ENCODE measurements at places on chromosomes 5 and 9.

DNA sequence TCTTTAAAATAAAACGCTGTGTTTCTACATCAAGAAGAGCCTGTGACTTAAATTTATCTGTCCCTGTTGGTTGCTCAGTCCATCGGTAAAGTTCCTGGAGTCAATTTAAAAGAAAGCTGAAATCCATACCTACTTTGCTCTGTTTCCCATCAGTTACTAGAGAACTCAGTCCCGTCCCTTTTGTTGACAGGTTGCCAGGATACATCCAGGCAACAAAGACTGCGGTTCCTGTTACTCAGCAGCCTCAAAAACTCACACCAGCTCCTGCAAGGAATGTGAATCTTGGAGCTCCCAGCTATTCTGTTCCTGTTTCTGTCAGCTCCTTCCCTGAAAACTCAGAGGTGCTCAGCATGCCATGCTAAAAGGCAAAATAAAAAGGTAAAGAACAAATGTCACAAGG, at the start of gene ZNF474:
Gene ZNF474 (plus strand): TSS at position 241 of the 400 bp plus-strand sequence. CDS start 22,445 bp downstream, outside the sequence.
- ATAC-seq, result peak; percentile 80

DNA sequence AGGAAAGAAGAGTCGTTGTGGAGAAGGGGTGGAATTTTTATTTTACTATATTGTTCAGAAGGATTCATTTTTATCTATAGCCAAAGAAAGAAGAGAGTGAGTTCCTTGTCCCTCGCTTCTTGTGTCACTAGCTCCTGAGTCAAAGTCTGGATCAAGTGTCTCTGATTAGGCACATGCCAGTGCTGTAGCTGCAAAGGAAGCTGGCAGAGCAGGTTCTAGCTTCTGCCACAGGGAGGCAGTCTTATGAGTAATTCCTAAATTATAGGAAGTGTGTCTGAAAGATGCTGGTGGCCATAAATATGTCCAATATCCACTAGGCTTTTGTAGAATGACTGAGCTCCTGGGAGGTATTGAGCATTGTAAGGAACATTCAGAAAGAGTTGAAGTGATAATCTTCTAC, 84.7 kb downstream of the DOCK2 start:
- ATAC-seq, result no peak

DNA sequence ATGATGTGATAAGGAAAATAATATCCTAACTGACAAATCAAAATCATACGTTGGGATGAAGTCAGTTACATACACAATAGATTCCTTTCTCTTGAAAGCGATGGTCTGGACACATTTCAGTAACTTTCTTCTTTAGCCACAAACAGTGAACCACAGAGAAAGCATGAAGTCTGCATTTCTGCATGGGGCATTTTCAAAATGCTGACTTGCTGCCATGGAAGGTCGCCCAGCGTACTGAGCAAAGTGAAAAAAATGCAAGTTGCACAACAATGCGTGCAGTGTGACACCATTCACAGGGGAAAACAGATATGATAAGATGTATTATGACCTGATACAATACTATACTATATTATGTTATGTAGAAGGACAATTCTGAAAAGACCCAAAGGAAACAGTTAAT, 146.3 kb downstream of the SNX18 start:
- ATAC-seq, result peak; percentile 82

DNA sequence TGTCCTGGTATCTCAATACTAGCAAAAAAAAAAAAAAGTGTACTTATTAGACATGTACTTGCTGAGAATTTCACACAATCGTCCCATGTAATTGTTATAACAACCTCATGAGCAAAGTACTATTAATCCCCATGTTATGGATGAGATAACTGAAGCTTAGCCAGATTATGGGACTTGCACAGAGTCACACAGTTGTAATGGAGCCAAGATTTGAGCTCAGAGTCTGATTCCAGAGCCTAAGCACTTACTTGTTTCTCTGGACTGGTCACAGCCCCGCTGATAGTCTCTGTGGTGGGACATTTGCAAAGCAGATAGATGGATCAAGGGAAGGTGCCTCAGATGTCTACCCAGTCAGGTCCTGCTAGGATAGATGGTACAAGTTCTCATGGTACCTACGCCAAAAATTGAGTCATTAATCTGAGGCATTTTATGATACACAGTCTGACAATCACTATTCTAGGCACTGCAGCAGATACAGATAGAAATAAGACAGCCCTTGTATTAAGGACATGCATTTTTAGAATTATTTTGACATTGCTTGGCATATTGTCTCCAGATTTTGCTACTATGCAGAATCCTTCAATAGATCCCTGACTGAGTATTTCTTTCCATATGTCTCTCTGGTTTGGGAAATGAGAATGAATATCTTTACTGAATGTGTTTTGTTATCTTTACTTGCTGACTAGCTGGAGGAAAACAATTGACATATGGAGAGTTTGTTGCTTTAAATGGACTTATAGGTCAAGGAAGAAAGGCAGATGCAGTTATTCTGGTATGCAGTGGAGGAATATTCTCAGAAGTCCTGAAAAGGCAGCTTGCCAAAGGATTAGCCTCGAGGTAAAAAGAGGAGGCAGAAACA, 149.5 kb downstream of the ADAMTSL1 start:
- ATAC-seq, result no peak

DNA sequence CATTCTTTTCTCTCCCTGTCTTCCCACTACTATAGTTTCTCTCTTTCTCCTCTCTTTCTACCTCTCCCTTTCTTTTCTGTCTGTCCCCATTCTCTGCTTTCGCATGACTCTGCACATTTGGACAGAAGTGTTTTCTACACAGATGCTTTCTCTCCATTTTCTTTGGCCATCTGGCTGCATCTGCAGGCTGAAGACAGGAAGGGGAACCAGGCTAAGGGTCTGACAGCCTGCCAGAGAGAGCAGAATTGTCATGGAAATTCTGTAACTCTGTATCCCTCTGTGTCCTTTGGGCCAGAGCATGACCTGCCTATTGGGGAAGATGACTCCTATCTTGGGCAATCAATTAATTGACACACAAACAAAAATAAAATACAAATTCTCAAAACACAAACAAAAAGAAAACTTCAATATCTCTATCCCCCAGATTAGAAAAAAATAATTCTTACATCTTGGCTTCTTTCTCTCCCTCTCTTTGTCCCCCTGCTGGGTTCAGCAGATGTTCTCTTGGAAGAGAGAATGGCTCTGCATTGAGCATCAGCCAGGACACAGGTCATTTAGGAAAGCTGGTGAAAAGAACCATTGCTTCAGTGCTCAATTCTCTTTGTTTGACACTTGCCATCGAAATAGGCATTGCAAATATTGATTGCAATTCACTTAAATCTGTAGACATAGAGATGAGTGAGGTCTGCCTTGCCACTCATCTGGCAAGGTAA, 415.9 kb upstream of the KLF4 start:
- peak; percentile 74 for ATAC-seq

DNA sequence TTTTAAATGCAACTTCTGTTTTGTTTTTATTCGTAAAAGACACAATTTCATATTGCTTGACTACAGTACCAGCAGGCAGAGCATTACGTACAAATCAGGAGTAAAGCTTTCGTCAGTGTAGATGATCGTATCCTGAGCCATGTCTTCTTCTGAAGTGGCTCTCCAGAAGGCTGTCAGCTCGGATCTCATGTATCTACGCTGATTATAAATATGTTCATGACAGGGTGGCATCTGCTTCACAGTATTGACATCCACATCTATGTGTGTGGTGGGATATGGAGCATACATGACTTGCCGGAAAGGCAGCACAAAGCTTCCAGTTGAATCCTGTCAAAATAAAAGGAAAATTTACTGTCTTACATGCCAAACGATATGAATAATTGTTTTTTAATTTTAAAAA, 16.8 kb downstream of the C9orf72 start:
- ATAC-seq, result no peak

- ATAC-seq, result no peak
Observed at GRCh38 chr9:95517559-95518425, 1.0 kb upstream of the PTCH1 start.

- ATAC-seq, result no peak
Observed at GRCh38 chr9:88835772-88836171, 155.5 kb upstream of the S1PR3 start.

DNA sequence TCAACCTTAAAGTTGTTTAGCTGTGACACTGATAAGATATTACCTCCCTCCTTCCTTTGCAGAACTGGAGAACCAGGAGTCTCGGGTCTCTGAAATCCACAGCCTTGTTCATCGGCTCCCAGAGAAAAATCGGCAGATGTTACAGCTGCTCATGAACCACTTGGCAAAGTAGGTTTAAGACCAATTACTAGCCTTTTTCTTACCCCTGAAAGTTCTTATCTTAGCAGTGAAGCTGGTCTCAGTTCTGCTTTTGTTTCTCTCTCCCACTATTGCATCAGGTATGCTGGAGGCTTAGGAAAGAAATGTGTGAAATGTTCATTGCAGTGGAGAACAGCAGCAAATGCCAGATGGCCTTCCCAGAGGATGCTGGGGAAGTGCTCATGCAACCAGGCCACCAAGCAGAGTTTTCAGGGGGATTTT, 287.4 kb downstream of the ARHGAP26 start:
- ATAC-seq, result peak; percentile 80

GRCh38 chr9:12681620-12682019, 11.6 kb upstream of the TYRP1 start:
- ATAC-seq, result no peak

GRCh38 chr5:131081913-131082488, 83.1 kb downstream of the HINT1 start:
- ATAC-seq, result no peak

GRCh38 chr5:17720071-17720470, 85.8 kb downstream of the TAF11L14 start:
- no peak for ATAC-seq

- ATAC-seq, result peak; percentile 58
Observed at GRCh38 chr5:173753307-173754168, 134.6 kb upstream of the CPEB4 start.

DNA sequence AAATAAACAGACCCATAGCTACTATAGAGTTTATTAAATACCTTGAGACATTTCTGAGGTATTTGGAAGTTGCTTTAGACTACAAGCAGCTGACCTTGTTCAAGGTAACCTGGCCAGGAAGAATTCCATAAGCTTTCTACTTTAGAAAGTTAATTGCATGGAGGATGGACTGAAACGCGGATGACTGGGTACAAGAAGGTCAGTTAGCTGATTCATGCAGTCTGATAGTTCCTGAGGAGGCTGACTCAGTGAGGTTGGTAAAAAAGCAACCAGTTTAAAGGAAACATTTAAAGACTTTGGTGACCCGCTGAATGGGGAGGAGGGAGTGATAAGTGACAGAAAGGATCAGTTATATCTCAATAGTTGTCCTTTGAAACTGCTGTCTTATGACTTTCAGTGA, 670.1 kb upstream of the CDH9 start:
- ATAC-seq, result no peak

GRCh38 chr5:35924950-35925722, 13.3 kb downstream of the CAPSL start:
- peak; percentile 30 for ATAC-seq

DNA sequence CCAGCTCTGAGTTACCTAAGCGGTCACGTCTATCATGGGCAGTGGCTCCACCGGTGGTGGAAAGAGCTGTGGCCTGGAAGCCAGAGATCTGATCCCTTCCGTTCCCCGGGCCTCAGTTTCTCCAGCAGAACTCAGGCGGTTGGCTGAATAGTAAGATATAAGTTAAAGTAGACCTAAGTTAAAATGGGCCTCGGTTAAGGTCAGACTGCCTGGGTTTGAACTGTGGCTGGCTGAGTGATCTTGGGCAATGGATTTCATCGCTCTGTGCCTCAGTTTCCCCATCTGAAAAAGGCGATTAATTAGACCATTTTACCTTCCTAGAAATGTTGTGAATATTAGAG, 997 bp downstream of the COL15A1 start:
- ATAC-seq, result peak; percentile 41

- ATAC-seq, result no peak
Observed at GRCh38 chr5:13939638-13940037, 4.8 kb downstream of the DNAH5 start.

GRCh38 chr5:96384353-96384752, 48.7 kb downstream of the PCSK1 start:
- ATAC-seq, result peak; percentile 66

DNA sequence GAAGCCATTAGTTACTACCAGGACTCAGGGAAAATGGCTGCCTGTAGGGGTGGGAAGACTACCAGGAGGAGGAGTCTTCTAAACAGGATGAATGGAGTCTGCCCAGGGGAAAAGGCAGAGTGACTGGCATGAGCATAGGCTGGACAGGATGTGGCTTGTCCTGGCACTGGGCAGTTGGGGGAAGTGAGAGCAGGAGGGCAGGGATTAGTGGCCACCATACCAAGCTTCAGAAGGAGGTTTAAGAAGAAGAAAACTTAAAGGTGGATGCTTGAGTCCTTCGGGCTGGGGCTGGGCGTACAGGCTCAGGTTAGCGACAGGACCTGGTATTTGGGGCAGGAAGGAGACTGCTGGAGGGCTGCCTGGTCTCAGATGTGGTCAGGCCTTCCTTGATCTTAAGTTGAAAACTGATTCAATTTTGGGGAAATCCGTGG, 5.0 kb upstream of the NSD1 start:
- no peak for ATAC-seq

GRCh38 chr5:38551030-38552017, 5.1 kb downstream of the LIFR start:
- no peak for ATAC-seq

DNA sequence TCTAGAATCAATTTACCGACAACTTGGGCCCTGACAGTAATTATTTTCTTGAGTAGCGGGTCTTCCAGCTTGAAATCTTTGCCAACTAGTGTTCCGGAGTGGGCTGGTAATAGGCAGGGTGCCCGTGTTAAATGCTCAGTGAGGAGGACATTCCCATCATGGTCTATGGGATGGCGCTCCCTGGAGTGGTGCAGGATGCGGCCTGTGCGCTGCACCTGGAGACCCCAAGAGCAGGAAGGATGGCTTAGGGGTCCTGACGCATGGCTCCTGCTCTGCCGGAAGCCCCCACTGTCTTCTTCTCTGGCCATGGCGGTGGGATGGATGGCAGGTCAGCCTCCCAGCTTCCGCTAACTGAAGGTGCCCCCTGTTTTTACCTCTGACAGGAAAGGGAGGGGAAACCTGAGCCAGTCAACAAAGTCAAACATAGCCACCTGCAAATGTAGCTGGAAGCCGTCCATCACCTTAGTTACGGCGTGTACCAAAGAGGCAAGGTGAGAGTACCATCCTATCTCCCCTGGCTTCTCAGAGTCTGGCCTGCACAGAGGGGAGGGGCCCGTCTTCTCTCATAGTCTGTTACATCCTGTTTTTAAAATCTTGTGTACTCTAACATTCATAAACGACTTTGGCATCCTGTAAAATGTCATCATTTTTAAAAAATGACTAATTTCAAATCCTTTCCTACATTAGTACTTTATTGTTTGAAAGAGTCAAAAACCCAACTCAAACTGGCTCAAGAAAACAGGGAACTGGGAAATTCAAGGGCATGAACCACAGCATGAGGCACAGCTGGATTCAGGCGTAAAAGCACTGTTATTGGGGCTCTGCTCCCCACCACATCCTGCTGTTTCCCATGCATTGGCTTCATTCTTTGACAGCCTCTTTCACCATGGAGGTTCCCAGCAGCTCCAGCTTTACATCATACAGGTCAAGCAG, 28.5 kb upstream of the UNC5A start:
- ATAC-seq, result no peak

- no peak for ATAC-seq
Observed at GRCh38 chr5:148989567-148989966, 73.3 kb downstream of the SH3TC2 start.

DNA sequence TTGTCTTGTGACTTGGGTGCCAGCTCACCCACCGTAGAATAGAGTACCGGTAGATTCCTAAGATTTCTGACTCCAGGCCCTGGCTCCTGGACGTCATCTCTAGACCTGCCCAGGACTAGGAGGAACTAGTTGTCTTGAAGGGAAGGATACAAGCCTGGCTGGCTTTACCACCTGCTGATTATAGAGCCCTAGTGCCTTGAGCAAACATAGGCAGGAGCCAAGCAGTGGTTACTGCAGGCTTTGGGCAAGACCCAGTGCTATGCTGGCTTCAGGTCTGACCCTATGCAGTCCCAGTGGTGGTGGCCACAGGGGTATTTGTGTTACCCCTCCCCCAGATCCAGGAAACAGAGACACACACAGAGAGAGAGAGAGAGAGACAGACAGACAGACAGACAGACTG, 606.2 kb downstream of the PDE4D start:
- no peak for ATAC-seq

Measured in gastroesophageal sphincter (tissue), 4 donors.